Naive B cell (primary cell): ENCODE measurements at places on chromosomes 7 and 10.

GRCh38 chr7:147332988-147333387 lies 1216.4 kb downstream of the CNTNAP2 start:
- DNase-seq, result no peak

GRCh38 chr10:8104721-8105120 lies 50.2 kb downstream of the GATA3 start:
- no peak for DNase-seq

- no peak for DNase-seq
Observed at GRCh38 chr7:75711656-75712514, 26.9 kb downstream of the HIP1 start.

DNA sequence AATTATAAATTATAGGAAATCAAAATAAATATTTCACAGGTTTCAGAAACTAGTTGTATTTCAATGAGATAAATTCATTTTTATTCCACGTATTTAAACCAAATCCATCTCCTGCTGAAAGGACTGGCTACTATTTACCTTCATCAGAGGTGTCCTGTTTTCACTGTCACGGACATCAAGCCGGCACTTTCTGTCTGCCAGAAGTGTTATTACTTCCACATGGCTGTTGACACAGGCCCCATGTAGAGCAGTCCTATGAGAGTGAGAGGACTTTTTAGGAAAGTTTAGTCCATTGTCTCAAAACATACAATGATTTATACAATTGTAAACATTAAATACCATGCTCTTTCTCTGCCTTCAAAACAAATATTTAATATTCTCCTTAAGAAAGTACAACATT lies 100.4 kb upstream of the ACBD5 start:
- DNase-seq, result no peak

GRCh38 chr7:112990624-112991023 lies 96.0 kb downstream of the GPR85 start:
- DNase-seq, result no peak

DNA sequence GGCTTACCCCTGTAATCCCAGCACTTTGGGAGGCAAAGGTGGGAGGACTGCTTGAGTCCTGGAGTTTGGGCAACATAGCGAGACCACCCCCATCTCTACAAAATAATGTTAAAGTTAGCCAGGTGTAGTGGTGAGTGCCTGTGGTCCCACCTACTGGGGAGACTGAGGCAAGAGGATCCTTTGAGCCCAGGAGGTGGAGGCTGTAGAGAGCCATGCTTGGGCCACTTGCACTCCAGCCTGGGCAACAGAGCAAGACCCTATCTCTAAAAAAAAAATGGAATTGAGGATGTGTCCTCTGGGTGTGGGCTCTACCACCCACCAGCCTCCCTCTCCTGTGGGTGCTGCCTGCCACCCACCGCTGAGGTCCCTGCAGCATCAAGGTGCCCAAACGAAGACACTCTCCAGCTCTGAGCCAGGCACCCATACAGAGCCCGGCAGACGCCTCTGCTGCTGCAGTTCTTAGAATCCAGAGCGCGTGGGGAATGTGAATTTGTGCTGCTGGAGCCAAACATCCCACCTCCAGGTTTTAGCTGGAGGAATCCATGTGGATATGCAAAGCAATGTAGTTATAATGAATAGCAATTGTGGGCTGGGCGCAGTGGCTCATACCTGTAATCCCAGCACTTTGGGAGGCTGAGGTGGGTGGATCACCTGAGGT lies 176.0 kb upstream of the TNRC18 start:
- DNase-seq, result no peak

- DNase-seq, result no peak
Observed at GRCh38 chr10:123760356-123761037, 94.3 kb downstream of the GPR26 start.

DNA sequence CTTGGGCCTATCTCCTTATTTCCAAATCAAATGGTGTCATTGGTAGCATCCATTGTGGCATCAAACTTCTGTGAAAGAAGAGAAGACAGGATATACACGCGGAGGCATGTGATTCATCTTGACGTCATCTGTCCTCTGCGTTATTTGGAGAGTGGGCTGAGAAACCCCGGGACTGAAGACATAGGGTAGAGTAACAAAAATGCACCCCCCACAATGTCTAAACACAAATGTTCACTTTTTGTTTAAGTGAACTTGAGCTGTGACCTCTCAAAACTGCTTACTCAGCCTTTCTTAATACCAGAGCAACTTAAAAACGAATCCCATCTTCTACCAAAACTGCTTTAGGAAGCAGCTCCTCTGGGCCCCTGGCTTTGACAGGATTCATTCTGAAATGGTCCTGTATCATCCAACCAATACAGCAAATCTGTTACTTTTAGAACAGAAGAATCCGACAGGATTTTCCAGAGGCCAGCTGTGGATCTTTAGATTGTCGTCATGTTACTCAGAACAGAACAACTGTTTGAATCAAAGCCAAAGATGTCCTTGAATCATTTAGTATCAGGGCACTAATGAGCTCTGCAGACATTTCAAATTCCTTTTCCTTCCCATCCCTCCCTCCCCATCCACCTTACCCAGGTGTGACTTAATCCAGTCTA lies 438.1 kb downstream of the SUGCT start:
- no peak for DNase-seq

- no peak for DNase-seq
Observed at GRCh38 chr7:25091779-25092178, 33.3 kb downstream of the CYCS start.

DNA sequence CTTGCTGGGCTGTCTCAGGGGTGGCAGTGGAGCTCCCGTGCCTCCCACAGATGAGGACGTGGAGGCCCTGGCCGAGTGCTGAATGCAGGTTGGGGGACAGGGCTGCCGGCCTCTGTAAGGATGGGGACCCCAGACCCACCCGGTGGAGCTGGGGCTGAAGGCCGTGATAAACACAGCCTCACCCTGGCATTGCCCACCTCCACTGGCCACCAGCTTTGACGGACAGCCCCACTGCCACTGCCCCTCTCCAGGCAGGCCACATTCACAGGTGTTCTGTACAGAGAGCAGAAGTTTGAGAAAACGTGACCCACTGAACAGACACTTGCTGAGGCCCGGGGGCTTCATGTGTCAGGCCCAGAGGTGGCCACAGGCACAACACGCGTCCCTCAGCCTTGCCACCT lies 126.2 kb downstream of the LHPP start:
- no peak for DNase-seq

DNA sequence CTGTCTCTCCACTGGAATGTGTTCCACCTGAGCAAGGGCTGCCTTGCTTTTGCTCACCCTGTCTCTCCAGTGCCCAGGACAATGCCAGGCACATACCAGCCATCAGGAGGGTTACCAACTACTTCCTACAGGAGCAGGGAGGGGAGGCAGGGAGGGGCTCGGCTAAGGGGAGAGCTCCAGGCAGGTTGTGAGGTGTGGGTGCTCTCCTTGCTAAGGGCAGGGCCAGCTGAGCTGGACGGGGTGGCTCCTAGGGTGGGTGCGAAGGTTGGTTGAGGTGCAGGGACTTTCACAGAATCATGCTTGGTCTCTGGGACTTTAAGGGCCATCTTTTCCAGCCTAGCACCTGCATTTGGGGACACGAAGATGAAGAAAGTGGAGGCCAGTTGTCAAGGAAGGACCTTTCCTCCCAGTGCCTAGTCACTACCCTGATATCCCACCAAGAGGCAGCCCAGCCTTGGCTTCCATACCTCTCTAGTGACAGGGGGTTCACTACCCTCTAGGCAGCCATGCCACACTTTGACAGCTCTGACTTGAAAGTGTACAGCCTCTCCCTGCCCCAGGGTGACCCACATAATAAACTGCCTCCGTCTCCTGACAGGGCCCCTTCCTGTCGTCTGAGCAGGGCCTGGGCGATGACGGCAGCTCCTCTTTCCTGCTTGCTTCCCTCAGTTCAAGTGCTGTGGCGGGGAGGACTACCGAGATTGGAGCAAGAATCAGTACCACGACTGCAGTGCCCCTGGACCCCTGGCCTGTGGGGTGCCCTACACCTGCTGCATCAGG lies 46.5 kb downstream of the TSPAN15 start:
- DNase-seq, result no peak

DNA sequence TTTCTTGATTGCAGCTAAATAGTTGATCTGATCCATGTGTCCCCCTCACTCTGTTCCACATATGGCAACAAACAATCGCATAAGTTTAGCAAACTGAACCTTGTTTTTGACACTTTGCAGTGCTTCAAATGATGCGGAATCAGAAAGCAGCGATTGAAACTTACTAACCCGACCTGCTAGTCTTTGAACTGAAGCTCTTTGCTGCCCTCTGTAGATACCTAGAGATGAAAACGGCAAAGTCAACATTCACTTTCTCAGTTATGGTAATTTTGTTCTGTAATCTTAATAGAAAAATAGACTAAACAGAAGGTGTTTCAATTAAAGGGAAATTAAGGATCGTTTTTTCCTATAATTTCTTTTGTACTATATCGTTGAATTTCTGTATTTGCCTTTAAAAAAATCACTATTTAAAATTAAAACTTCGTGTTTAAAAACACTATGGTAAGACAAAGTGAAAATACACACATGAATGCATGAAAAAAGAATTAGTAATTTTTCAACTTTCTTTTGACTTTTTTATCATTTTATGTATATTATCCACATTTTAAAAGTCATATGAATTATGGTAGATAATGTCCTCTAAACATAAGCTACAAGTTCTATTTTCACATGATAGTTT lies 276.5 kb downstream of the MAGI2 start:
- no peak for DNase-seq

- DNase-seq, result no peak
Observed at GRCh38 chr10:11757454-11757820, 15.3 kb downstream of the ECHDC3 start.

DNA sequence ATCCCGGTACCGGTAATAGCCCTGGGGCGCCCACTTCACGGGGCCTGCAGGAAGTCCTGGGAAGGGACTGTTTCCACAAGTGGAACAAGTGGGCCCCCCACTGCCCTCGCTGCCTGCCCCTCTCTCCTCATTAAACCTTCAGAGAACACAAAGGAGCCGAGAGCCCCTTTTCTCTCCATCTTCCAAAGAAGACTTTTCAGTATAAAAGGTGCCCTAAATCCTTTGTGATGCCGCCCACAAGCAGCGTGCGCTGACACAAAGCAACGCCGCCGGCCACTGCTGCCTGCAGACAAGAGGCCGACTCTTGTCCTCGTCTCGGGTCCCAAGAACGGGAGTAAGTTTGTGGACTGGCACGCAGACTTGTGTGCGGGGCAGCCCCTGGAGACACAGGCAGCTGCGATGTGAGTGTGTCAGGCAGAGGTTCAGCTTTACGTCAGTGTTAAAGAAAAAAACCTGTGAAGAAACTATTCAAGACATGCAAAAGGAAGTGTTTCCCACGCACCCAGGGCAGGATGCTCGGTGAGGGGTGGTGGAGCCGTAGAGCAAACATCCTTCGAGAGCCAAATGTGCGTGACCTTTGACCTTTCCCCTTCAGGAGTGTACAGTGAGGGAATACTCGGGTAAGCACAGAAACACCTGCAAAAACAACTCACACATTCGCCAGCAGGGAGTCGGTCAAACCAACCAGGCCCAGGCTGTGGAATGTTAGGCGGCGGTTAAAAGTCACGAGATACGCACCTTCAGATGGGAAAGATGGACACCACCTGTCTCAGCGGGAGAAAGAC lies 118.2 kb downstream of the VIPR2 start:
- no peak for DNase-seq

DNA sequence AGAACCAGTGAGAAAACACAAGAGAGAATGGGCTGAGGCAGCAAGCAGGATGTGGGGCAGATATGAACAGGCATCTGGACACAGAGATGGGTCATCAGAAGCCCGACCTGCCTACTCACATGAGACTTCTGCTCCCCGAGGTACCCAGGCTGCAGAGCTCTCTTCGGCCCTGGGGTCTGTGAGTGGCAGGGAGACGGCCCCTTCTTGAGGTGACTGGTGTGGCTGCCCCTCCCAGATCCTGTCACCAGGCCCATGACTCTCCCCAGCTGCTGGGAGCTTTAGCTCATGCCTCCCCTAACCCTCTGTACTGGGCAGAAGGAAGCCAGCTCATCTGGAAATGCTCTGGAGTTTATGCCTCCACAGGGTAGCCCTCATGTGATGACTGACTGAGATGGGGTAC lies 157.6 kb upstream of the PCBD1 start:
- DNase-seq, result no peak

DNA sequence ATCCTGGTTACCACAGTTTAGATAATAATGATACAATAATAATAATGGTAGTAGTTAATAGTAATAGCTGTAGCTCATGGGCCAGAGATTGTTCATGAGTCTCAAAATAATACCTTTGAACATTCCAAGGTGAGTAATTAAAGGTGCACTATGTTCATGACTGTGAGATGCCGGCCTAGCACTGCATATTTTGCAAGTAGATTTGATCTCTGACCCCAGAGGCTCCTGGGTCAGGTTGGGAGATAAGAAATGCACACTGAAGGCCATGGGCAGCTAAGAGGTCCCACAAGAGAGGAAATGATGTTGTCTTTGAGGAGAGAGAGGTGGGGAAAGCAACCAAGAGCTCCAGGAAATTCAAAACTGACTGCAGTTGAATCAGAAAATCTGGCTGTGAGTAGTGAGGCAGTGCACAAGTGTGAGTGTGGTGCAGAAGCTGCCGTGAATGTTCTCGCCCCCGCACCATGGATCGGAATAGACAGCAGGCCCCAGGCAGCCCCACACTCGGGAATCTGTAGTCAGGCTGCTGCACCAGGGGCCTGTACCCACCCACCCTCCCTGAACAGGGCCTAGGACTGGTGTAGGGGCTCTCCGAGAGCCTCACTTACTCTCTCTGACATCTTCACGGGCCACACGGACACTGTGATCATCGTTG lies 11.9 kb downstream of the CPXM2 start:
- no peak for DNase-seq

DNA sequence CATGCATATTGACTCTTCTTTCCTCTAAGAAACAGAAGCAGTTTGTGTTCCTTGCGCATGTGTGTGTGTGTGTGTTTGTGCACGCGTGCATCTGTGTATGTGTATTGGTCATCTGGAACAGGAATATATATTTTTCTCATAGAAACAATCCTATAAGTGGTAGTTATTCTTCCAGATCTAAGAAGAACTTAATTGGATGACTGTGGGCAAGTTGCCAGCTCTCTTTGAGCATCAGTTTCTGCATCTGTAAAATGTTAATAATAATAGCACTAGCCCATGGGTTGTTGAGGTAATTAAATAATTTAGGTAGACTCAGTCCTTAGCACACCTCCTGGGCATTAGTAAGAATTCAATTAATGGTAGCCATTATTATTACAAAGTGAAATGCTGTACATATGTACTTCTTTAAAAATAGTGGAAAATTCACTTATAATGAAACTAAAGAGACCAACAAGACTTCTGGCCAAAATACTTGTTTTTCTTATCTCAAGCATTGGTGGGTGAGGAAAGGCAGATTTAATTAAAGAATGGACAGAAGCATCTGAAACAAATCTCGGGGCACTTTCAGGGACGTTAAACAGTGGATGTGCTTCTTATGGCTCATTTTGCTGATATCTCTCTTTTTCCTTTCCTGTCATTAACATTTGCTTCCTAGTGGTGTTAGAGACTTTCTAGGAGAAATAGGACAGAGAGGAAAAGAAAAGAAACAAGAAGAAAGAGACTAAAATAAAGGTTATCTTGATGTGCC lies 124.9 kb upstream of the HABP2 start:
- no peak for DNase-seq

- DNase-seq, result no peak
Observed at GRCh38 chr7:106111655-106112117, 426 bp downstream of the SYPL1 start.
